Right lung (tissue), 10 donors: ENCODE measurements at places on chromosomes 7 and 10. TPM values are rescaled to one million over a fixed set of nuclear protein-coding genes. Genes with fewer than 3 reads are reported as not detected.

DNA sequence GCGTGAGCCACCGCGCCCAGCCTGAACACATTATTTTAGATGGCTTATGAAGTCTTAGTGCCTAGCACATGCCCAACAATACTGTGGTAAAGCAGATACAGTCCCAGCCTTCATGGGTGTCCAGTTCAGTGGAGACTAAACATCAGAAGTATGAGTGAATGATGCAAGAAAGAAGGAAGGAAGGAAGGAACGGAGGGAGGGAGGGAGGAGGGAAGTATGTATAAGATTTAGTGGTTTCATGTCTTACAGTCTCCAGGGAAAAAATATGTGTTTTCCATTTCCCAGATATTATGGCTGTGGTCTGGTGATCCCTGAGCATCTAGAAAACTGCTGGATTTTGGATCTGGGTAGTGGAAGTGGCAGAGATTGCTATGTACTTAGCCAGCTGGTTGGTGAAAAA, 2.9 kb downstream of the AS3MT start:
- no peak for DNase-seq

GRCh38 chr7:51113560-51113959, 203.0 kb downstream of the COBL start:
- DNase-seq = no peak

GRCh38 chr7:19537942-19538401, 170.9 kb downstream of the POLR1F start:
- peak; percentile 6 for DNase-seq

DNA sequence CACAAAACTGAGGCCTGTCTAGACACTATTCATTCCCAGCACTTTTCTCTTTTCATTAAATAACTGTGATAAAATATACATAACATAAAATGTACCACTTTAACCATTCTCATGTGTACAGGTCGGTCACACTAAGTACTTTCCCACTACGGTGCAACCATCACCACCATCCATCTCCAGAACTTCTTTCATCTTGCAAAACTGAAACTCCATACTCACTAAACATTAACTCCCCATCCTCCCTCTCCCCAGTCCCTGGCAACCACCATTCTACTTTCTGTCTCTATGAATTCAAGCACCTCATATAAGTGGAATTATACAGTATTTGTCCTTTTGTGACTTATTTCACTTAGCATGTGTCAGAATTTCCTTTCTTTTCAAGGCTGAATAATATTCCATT, 53.0 kb downstream of the ARHGAP12 start:
- DNase-seq = no peak

DNA sequence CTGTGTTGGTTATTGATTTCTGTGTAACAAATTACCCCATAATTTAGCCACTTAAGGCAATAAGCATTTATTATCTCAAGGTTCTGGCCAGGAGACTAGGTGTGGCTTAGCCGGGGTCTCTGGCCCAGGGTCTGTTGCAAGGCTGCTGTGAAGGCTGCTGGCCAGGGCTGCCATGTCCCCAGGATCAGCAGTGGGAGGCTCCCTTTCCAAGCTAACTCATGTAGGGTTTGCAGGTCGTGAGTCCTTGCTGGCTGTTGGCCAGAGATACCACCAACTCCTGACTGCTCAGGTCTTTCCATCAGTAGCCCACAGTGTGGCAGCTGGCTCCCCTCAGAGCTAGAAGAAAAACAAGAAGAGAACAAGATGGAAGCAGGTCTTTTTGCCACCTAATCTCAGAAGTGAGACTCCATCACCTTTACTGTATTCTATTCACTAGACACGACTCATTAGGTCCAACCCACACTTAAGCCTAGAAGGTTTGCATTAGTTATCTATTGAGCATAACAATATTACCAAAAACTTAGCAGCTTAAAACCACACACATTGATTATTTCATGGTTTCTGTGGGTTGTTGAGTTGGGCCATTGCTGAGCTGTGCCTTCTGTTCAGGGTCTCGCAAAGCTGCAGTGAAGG, 185.6 kb downstream of the PFKFB3 start:
- DNase-seq = no peak

DNA sequence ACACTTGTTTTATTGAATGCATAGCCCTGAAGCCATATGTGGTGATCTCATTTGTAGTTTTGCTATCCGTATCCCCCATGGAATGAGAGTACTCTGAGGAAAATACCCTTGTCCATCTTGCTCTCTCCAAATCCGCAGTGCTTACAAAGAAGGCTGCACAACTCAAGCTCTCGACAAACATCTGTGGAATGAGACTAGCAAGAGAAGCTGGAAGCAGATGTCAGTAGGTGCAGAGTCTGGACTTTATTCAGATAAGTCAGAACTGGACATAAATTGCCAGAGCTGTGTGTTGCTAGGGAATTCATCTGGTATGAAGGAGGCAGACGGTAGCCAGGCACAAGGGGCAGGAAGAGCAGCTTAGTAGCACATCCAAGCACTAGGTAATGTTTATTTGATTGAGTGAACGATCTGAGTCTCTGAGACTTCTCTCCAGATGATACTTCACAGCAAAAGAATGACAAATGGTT, 1046.2 kb downstream of the XPNPEP1 start:
- DNase-seq = no peak

- no peak for DNase-seq
Measured at GRCh38 chr7:144378651-144379050, 23.4 kb downstream of the ARHGEF5 start.

DNA sequence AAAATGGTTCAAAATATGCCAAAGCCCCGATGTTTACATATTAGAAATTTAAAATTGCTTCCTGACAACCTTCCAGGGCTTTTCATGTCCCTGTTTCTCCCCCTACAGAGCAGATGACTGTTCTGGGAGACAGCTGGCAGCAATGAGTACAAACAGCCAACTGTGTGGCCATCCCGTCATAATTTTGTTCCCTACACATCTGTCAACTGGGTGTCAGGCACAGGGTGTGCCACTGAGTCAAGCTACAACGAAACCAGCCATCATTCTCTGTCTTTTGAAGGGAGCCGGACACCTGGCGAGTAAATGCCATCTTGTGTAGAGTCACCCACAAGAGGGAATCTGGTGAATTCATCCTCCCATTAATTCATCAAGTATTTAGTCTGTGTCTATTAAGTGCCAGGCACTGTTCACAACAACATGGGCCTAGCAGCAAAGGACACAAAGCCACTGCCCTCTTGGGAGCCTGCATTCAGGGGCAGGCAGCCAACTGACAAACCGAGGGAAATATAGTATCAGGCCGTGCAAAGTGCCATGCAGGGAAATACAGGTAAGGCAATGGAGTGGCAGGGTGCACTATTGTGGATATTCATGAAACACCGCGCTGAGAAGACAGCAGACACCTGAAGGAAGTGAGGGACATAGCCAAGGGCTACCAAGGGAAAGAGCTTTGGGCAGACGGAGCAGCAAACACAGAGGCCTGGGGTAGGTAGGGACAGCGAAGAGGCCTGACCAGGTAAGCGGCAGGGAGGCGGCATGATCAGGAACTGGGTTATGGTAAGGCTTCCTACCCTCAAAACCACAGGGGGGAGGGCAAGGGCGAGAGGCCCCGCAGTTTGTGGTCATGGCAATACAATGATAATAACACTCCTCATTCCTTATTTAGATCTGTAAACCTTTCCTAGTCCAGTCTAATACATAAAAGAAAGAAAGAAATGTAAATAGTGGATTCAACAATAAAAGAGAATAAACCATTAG, 213.6 kb downstream of the FAM107B start:
- DNase-seq = no peak

DNA sequence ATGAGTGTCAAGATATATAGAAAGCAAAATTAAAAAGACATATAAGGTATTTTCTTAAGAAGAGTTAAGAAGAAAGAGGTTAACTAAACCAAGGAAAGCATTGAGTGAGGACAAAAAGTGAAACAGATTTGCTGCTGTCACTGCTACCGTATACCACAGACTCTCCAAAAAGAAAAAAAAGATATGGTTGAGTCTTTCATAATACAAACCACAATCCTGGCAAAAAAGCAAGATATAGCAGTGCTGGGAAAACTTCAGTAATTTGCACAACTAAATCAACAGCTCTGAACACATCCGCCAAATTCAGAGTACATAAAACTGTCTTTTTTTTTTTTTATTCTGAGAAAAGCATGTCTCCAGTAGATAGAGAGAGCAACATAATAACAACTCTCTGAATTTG, 114.7 kb downstream of the ETV1 start:
- no peak for DNase-seq

DNA sequence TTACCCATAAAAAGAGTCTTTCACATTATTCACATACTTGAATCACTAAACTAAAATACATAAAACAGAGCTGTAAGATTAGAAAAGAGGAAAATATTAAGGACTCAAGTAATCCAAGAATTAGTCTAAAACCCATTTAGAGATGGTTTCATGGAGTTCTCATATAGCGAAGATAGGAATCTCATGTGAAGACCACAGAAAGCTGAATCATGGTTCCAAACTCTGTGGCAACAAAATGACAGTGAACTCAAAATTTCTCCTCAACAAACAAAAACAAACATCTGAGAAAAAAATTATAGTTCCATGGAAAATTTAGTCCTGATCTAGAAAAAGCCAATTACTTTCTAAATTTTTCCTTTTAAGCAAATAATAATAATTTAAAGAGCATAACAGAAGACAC, 34.6 kb downstream of the BAZ1B start:
- no peak for DNase-seq

- DNase-seq = no peak
Measured at GRCh38 chr7:158228131-158228530, 359.5 kb downstream of the PTPRN2 start.

DNA sequence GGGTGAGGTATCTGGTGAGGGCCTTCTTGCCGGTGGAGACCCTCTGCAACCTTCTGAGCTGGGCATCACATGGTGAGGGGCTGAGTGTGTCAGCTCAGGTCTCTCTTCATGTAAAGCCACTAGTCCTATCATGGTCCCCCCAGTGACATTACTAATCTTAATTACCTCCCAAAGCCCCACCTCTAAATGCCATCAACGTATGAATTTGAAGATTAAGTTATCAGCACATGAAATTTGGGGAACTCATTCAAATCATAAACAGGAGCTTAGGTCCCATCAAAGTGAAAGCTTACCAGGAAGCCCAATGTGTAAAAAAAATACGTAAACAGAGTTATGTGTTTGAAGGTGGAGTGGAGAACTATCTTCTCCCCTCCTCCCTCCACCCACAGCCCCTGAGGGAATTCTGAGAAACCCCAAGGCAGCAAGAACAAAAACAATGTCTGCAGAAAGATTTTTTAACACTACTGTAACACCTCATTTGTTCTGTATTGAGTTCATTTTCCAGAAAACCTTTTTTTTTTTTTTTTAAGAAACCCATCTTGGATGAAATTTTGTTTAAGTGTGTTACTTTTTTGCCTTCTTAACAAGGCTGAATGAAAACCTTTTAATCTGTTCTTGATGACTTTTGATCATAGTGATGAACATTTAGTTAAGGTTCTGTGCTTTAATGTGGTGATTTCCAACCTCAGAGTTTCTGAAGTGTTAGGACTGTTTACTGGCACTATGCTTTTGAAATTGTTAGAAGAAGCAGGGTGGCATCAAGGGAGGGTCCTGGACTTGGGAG, 19.1 kb upstream of the PCGF5 start:
- no peak for DNase-seq

DNA sequence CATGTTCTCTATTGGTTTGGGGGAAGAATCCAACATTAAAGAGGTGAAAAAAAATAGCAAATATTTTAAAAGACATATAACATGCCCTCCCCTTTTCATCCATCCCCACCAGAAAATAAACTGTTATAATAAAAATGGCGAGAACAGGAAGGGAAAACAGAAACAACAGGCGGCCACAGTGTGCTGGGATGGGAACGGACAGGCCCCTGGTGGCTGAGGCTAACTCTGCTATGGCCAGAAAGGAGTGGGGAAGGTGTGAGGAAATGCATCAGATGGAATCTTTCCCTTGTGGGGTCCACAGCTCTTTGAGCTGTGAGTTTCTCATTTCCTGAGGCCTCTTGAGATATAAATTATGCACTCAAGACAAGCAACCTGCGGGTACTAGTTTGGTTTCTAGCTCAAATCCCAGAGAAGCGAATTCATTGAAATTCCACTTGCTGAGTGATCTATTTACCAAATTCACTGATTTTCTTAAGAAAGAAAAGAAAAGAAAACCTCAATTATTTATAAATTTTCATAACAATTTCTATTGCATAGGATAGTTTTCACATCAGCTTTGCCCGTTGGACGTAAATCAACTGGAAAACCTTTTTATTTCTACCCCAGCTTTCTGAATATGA, 139.5 kb downstream of the BMPER start:
- no peak for DNase-seq

DNA sequence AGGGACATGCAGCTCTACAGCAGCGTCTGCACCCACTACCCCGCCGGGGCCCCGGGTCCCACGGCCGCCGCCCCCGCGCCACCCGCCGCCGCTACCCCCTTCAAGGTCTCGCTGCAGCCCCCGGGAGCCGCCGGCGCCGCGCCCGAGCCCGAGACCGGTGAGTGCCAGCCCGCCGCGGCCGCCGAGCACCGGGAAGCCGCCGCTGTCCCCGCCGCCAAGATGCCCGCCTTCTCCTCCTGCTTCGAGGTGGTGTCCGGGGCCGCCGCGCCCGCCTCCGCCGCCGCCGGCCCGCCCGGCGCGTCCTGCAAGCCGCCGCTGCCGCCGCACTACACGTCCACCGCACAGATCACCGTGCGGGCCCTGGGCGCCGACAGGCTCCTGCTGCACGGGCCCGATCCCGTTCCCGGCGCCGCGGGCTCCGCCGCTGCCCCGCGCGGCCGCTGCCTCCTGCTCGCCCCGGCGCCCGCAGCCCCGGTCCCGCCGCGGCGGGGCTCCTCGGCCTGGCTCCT, 631 bp downstream of the OTUD1 start:
- DNase-seq = no peak

GRCh38 chr7:119842786-119843185, 430.2 kb upstream of the KCND2 start:
- no peak for DNase-seq

DNA sequence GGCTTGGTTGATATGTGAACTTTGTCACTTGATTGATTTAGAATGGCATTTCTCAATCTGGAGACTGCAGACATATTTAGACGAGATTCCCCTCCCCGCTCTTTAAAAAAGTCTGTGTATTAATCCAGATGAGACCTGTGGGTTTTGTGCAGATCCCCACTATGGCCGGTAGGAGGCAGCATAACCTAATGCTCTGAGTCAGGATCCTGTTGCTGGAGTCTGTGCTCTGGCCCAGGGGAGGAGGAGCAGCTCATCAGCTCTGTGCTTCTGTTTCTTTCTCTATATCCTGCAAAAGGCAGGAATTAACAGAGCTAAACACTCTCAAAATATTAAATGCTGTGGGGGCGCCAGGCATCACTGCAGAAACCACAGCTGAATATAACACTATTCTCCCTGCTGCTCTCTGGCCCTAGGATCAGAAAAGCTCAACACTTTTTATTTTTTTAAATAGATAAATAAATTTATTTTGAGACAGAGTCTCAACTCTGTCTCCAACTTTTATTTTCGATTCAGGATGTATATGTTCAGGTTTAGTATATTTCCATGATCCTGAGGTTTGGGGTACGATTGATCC, 23.9 kb upstream of the SEPHS1 start:
- DNase-seq = peak; percentile 72

The DNAJC12 gene
- polyA plus RNA-seq = 9.1 TPM

The NPTX2 gene
- polyA plus RNA-seq = 0.43 TPM

The ADCYAP1R1 gene
- polyA plus RNA-seq = 1.3 TPM

The PHTF2 gene
- polyA plus RNA-seq = 16.9 TPM

The ASIC3 gene
- polyA plus RNA-seq = 4.2 TPM

The GPR15LG gene
- not detected for polyA plus RNA-seq

The PDK4 gene
- polyA plus RNA-seq = 43.3 TPM

The ACSM6 gene
- polyA plus RNA-seq = 0.39 TPM

The ZNF117 gene
- polyA plus RNA-seq = 90.1 TPM

The AGR2 gene
- polyA plus RNA-seq = 110 TPM

The GDF2 gene
- polyA plus RNA-seq = 0.09 TPM
